T-cell (primary cell): ENCODE measurements at places on chromosomes 3 and 15.

DNA sequence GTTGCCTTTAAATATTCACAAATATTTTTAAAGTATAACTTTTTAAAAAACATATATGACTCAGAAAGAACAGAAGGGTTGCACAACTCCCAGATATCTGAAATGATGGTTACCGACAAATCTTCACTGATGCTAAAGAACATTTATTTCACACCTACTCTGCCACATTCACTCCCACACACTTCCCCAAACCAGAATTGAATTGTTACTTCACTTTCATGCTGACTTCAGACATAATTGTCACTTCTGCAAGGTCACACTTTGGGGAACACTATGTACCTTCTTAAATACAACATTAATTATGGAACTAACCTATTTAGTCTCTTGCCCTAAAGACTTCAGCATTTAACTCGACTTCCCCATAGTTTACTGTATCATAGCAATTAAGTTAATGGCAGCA is 795.1 kb downstream of the FHIT start:
- DNase-seq: no peak

DNA sequence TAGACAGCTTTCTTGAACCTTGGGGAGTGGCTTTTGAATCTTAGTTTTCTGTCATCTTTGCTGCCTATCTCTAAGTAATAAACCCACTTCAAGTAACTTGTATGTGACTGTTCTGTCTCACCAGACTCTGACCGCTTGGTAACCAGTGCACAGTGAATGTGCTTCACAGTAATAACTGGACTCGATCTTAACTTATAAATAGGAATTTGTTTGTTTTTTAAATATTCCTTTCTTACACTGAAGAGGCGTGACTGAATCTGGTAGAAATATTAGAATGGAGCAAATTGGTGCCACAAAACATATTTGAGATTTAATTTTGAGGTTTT is 318.0 kb downstream of the GBE1 start:
- DNase-seq: no peak

- no peak for DNase-seq
Measured at GRCh38 chr3:132344666-132345280, 27.6 kb downstream of the ACP3 start.

GRCh38 chr3:3628676-3629328 is 170.4 kb upstream of the LRRN1 start:
- DNase-seq: no peak

DNA sequence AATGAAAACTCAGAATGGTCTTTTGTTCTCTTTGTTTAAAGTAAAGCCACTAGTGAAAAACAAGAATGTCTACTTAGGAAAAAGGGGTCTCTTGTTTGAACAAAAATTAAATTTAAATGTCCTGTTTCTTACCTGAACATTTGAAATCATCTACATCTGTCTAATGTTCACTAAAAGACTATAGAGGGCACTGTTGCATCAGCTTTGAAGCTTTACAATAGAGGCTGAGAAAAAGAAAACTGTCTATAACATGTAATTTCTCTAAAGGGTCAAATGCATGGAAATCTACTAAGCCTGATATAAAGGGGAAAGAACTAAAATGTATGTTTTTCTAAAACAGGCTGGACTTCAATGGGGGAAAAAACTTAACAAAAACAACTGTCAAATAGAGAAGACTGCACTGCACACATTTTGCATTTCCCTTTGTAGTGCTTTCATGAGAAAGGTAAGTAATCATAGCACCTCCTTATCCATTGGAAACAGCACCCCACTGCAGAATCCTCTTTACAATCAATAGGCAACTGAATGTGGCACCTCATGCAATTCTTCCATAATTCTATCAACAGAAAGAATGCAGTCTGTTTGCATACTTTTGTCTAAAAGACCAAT is 26.3 kb downstream of the DPH6 start:
- no peak for DNase-seq

GRCh38 chr3:178967177-178967532 is 104.5 kb downstream of the ZMAT3 start:
- no peak for DNase-seq
